ENCODE measurements at places on chromosomes 11 and 22.

DNA sequence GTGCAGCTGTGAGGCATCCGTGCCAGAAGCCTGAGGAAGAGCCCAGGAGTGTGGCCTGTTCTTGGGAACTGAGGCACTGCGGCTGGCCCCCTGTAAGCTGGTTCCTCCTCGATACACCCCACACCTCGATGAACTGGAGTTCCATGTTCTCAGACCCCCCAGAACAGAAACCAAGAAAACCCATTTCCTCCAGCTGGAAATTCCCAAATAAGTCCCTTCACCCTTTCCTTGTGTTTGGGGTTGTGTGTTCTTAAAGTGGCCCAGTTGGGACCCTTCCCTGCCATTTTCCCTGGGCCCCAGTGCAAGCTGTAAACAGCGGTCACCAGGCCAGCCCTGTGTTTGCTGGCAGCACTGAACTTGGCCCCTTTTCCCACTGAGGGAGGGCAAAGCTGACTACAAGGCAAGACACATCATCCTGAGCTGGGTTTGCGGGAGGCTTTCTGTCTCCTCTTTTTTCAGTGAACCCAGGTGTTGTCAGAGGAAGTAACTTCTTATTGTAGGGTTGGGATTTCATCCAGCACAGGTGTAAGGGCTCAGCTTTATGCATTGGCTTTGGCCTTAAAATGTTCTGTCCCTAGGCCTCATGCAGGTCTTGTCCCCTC lies 60.1 kb upstream of the MPEG1 start:
- no peak for DNase-seq

- no peak for DNase-seq
Measured at GRCh38 chr11:124832571-124832970, 32.4 kb upstream of the MSANTD2 start.

DNA sequence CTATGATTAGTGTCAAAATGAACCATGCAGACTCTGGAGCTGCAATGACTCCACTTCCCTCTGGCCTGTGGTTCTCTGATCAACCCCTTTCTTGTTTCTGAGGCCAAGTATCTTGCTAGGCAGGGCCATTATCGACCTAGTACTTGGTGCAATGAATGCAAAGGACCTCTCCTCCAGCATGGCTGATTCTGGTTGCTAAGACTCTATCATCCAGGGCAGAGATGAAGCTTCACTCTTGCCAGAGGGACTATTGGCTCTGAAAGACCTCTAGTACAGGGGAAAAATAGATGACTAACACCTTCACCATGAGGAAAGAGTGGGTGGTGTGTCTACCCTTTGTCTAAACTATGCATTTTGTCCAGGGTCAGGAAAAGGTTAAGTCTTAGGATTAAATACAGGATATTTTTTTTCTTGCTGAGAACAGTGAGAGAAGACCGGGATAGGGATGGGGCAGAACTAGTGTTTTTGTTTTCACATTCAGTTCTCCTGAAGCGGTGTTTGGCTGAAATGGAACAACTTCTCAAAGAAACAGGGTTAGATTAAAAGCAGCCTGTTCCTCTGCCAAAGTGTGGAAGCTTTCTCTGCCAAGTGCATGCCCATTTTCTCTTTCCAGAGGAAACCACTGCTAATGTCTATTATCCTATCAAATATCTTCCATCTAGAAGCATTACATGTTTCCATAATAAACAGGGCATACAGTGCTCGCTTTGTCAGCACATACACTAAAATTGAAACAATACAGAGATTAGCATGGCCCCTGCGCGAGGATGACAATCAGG lies 5.0 kb upstream of the MTFP1 start:
- no peak for DNase-seq

DNA sequence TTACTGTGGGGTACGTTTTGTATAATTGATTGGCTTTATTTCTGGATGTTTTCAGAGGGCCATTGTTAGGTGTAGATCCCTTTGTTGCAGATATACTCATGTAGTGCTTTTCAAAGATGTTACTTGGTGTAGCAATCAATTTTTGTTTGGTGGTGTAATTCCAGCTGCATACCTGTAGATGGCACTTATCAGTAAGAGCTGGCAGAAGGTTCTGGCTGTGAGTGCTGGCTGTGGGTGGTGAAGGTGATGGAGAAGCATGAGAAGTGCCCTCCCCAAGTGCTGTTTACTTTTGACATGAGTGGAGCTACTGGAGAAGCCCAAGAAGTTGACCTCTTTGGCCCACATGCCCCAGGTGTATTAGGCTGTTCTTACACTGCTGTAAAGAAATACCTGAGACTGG lies 1074.9 kb downstream of the FAM181B start:
- no peak for DNase-seq

- no peak for DNase-seq
Measured at GRCh38 chr22:46479046-46479445, 58.4 kb downstream of the CELSR1 start.

DNA sequence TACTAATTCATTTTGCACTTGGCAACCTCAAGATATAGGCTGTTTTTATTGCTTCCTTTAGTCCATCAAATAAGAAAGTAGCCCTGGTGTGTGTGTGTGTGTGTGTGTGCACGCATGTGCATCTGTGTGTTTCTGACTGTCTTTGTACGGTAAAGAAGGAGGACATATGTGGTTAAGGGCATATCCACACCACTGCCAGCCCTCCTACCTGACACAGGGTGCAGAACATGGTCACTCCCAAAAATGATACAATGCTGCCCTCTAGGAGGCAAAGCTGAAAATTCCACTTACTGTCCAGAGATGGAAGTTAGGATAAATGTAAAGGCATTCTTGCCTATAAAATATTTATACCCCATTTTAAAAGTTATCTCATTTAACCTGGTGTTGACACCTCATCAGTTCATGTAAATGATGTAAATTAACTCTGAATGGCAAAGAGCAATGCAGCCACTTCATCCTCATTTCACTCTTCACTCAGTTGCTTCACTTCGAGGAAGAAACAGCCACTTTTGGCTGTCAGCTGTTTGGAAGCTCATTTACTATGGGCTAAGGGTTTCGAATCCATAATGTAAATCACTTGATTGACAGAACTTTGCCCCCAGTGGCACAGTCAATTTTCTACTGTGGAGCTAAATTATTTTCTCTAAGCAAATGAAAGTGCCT lies 83.1 kb upstream of the MTNR1B start:
- DNase-seq = peak; percentile 23

DNA sequence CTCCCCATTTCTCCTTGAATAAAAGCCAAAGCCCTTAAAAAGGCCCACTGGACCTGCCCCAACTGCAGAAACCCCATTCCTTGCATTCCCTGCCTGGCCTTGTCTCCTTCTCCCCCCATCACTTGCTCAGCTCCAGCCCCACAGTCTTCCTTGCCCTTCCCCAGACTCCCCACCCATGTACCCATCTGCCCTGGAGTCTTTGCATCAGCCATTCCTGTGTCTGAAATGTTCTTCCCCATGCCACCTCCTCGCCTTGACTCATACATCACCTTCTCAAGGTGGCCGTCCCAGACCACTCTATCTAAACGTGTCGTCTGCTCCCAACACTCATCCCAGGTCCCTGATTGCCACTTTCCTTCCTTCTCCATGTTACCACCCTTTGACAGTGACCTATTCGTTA lies 77.4 kb upstream of the SHANK2 start:
- DNase-seq = no peak

DNA sequence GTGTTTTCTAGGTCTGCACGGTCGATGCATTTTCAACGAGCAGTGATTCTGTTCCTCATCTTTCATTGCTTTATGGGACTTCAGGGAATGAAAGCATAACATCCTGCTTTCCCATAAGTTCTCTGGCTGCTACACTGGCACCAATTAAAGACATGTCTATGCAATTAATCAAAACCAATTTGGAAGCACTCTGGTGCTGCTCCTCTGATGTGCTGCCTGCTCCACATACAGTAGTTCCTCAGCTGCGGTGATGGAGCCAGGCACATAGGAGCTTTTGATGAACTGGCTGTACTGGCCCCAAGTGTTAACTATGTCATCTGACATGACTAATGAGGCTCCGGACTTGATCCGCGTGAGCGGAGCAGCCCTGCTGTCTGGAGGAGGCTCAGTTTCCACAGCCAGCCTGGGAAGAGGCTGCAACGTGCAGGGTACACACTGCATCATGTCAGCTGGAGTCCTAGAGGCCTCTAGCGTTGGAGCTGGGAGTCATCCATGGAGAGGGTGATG lies 29.8 kb downstream of the GVQW3 start:
- no peak for DNase-seq

DNA sequence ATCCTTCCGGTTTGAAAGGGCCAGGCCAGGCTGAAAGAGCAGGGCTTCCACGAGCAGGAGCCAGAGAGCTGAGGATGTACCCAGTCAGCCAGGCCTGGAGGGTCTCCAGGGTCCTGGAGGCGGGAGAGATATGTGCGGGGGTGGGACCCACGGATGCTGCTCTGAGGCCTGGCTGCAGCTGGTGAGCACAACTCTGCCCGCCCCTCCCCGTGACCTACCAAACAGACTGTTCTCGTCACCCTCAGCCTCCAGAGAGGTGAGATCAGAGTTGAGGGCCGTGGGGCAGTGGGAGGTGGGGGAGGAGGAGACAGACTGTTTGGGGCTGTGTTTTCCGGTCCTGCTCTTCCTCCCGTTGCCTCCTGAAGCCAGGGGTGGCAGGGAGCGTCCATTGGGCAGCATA lies 42.2 kb downstream of the TRIOBP start:
- no peak for DNase-seq

DNA sequence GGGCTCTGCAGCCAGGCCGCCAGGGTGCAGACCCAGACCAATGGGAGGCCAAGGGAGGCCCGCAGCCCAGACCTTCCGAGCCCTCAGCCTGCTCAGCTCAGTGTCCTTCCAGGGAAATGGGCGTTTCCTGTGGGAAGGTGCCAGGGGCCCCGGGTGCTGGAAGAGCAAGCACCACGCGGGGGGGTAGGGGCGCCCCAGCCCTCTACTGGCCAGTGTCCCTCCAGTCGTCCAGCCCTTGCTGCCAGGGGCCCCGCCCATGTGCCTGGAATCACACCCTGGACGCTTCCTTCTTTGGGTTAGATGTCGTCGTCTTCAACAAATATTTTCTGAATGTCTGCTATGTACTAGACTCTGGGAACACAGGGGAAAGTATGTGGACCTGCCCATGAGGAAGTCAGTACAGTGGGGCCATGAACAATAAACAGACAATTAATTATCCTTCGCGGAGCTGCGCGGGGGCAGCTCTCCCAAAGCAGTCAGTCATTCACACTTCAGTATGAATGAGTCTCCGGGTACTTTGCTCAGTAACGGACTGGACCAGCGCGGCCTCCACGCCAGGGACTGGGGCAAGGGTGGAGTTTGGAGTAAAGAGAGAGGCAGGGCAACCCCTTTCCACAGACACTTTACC lies 60.2 kb downstream of the CDKN1C start:
- DNase-seq = no peak

DNA sequence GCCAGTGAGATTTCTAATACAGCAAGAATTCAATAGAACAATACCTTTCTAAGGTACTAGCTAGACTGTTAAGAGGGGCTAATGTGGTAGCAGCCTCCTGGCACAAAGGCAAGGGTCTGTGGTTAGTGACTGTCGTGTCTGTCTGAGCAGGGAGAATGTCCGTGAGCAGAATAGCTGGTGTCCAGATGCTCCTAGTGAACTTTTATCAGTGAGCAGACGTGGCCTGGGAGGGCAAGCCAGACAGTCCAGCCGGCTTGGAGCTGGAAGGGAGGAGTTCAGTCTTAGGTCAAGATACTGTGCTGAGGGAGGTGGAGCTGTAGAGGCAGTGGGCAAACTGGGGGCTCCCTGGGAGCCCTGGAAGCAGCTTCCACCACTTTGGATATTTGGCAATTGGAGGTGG lies 138.6 kb downstream of the TEAD1 start:
- no peak for DNase-seq

DNA sequence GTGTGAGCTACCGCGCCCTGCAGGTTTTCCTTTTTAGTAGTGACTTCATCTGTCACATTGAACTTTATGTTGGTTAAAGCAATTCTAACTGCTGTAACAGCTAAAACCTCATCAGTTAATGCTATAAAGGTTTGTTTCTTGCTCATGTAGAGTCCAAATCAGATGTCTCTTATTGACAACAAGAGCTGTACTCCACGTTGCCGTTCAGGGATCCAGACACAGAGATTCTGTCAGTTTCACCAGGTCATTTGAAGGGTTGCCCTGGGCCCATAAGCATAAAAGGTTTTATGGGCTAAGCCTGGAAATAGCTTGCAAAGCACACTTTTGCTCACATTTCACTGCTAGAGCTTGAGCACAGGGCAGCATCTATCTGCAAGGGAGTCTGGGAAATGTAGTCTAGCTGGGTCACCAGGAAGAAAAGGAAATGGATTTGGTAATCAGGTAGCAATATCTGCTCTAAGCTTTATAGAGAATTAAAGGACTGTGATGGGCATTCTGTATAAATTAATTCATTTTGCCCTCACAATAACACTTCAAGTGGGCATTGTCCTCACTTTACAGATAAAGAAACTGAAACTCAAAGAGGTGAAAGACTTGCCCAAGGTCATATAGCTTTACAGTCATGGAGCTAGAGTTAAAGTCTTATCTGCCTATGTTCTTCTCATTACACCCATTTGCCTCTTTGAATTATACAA lies 25.2 kb upstream of the PTPRJ start:
- no peak for DNase-seq

DNA sequence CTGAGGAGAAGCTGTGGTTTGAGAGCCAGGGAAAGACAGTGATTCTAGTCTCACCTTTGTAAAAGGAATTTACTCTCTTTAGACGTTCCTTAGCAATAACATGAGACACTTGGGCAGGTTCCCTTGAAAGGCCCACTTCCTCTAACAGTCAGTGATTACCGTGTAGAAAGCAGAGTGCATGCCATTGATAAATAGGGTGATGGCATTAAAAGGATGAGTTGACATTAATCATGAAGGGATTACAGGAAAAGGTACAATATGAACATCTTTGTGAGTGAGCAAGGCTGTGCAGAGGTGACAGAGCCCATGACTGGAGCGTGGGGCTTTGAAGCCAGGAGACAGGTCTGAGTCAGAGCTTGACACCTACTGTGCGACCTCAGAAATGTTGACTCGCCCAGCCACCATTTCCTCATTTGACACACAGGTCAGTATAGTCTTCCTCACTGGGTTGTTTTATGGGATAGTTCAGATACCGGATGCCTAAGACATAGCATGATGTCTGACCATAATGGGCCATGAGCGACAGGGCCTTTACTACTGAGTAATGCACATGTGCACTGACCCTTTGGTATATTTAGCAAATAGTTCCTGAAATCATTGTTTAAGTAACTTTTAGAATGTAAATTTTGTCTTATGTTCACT lies 341.7 kb upstream of the MTNR1B start:
- no peak for DNase-seq

- DNase-seq = no peak
Measured at GRCh38 chr11:125308246-125308645, 143.7 kb downstream of the PKNOX2 start.

- peak; percentile 76 for DNase-seq
Measured at GRCh38 chr11:61922539-61922938, 5.2 kb upstream of the RAB3IL1 start.

GRCh38 chr22:40218723-40219294 lies 41.1 kb downstream of the TNRC6B start:
- no peak for DNase-seq

- no peak for DNase-seq
Measured at GRCh38 chr22:30249049-30250038, 2.8 kb upstream of the LIF start.

DNA sequence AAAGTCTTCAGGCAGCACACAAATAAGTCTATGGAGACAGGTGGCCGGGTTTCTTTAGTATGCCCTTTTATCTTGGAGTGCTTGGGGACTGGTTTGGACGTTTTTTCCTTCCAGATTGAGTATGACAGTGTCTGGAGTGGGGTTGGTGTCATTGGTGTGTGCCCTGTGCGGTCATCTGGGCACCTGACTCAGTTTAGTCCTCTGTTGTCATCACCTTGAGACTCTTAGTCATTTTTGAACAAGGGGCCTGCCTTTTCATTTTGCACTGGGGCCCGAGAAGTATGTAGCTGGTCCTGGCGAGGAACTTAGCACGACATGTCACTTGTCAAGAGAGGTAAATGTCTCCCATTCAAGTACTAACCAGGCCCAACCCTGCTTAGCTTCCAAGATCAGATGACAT lies 27.2 kb upstream of the MYO18B start:
- no peak for DNase-seq

All from smooth muscle cell of the brain vasculature (primary cell).